ENCODE measurements at places on chromosomes 12 and 14.

GRCh38 chr14:22962061-22962676 lies 5.3 kb upstream of the HAUS4 start:
- DNase-seq = no peak

DNA sequence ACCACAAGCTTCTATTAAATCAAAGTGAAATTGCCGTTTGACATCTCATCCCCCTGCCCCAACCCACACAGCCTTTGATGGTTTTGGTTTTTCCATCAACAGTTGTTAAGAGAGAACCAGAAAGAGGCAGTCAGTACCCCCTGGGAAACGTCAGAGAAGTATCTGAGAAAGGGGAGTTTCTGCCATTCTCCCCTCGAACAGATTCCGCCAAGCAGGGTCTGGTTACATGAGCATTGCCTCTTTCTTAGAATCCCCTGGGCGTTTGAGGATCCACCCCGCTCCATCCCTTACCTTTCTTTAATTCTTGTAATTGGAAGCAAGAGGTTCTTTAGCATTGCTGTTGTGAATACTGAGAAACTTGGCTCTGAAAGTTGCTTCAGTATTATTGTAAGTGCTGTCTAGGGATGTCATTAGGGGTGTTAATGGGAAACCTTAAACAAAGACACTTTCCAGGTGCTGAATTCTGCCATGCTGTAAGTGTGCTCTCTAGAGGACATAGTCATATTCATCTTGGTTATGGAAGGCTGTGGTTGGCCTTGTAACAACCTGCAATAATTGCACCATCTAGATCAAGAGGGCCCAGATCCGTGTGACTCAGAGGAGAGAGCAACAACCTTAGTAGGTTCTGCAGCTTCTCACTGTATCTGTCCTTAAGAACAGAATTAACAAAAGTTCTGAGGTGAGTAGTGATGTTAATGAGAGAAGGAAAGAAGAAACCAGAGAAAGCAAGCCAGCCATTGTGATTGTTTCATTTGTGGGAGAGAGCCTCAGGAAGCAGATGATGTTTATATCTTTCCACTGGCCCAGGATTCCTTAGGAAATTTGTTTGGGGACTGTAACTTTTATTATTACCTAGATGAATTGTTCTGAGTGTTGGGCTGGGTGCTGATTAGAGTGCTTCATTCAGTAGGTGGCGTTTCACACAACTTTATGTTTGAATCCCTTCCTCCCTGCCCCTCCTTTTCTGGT lies 9.0 kb downstream of the TMBIM6 start:
- peak; percentile 78 for DNase-seq

- DNase-seq = no peak
These were observed 53.8 kb downstream of the CALM1 start for GRCh38 chr14:90450667-90451066.

- no peak for DNase-seq
These were observed 70.3 kb upstream of the SCN8A start for GRCh38 chr12:51520576-51521325.

DNA sequence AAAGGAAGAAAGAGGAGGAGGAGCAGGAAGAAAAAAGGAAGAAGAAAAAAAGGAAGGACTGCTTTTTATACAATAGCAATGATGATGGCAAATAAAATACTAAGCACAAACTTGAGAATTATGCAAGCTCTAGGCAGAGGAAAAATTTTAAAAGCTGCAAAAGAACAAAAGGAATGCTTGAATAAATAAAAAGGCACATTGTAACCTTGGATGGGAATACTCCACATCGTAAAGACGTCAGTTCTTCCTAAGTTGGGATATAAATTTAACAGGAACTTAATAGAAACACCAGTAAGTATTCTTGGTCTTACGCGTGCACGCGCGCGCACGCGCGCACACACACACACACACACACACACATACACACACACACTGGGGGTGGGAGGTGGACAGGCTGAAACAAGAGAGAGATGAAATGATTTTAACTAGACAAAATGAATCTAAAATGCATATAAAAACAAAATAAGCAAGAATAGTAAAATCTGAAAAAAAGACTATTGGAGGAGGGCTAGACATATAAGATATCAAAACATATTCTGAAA lies 43.0 kb downstream of the SERPINA3 start:
- DNase-seq = peak; percentile 34

DNA sequence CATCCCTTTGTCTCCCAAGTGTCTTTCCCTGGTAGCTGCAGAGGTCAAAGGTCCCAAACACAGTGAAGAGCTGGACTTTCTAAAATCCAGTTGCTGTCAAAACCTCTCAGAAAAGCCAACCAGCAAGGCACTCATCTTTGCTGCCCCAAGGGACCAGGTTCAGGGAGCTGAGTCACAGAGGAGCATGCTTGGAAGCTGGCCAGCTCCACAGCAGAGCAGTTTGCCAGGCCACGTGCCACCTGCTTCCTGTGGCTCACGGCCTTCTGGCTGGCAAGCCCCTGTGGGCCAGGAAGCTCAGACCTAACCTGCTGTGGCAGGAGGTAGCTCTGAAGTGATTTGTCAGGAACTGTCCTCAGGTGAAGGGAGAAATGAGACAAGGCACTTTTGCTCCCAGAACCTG lies 3.6 kb downstream of the ISCU start:
- peak; percentile 72 for DNase-seq

DNA sequence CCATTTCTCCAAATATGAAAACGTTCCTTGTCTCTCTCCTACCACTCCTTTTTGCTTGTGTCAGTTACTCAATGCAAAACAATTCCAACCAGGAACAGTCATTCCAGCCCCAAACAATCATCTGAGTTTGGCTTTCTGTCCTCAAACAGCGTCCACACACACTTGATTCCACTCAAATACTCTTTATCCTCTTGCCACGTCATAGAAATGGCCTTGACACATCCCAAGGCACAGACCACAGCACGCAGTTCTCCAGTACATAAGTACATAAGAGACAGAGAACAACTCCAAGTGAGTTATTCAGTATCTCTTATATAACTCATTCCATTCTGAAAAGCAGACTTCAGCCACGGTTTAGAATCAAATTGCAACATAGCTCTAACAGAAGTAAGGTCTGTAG lies 299.2 kb downstream of the RPS29 start:
- DNase-seq = no peak

DNA sequence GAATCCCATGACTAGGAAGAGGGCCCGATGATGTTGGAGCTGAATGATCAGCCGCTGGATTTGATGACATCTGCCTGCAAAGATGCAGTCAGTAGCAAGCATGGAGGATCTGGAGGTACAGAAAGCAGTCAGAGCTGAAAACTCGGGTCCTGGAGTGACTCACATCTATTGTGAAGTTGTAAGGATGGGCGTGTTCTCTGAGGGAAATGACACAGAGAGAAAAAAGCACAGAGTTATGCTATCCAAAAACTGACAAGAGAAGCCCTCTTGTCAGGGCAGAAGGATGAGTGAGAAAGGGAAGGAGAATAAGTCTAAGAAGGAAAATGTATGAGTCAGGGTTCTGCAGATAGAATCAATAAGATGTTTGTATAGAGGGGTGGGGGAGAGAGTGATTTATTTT lies 380.4 kb upstream of the CCDC196 start:
- DNase-seq = peak; percentile 72

DNA sequence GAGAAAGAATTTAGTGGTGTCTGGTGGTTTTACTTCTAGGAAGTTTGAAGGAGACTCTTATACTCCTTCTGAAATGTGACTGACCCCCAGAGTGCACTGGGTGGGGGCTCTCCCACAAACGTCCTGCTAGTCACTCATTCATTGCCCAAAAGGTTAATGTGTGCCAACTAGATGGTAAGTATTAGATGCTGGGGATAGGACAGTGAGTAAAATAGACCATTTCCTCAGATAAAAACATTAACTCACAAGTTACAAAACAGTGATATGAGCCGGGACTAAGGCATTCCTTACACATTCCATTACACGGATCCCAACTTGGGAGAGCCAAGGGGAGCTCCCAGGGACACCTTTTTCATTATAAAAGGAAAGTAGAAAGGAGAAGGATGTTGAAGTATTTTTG lies 185.1 kb downstream of the ATXN7L3B start:
- no peak for DNase-seq

DNA sequence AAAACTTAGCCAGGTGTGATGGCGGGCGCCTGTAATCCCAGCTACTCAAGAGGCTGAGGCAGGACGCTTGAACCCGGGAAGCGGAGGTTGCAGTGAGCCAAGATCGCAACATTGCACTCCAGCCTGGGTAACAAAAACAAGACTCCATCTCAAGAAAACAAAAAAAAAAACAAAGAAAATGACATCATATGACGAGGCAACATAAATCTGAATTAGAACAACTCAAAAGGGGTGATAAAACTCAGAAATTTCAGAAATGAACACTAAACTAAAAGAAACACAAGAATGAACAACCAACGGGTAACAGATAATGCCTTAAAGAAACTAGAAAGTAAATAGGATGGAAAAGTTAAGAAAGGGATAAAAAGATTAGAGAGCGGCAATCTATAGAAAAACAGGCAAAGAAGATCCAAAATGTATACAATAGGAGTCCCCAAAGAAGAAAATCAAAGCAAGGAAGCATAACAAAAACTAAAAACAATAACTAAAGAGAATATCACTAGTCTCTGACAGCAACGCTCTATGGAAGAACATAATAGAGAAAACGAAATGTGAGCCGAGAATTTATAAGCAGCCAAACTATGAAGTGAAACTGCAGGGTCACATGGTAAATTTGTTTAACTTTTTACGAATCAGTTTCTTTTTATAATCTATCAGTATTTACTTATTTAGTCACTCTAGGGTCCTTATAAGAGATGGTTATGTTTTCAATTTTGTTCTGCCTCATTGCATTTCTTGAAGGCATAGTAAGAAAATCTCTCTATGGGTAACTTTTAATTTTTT lies 45.7 kb downstream of the SPPL3 start:
- DNase-seq = no peak
